Purkinje cell (primary cell): ENCODE measurements at places on chromosomes 6 and 20. TPM values are rescaled to one million over a fixed set of nuclear protein-coding genes. Genes with fewer than 3 reads are reported as not detected.

PAK5 gene
- polyA plus RNA-seq = 6.0 and 8.4 TPM in 2 replicates

POPDC3 gene
- 13.0 and 13.5 TPM in 2 replicates for polyA plus RNA-seq

DPPA5 gene
- polyA plus RNA-seq = not detected in 2 replicates

DEK gene
- polyA plus RNA-seq = 13.7 and 22.2 TPM in 2 replicates

TPBG gene
- polyA plus RNA-seq = 0.48 TPM in 1 of 2 replicates, not detected in the other

GCNT2 gene
- 4.0 and 6.8 TPM in 2 replicates for polyA plus RNA-seq

KIAA1755 gene
- 0.91 and 1.2 TPM in 2 replicates for polyA plus RNA-seq

EPHA7 gene
- polyA plus RNA-seq = 33.8 and 40.9 TPM in 2 replicates

TXLNB gene
- polyA plus RNA-seq = not detected in 2 replicates

SAMD10 gene
- 0.25 and 0.73 TPM in 2 replicates for polyA plus RNA-seq

VGLL2 gene
- polyA plus RNA-seq = not detected in 2 replicates

HTR1B gene
- not detected in 2 replicates for polyA plus RNA-seq

MYBL2 gene
- polyA plus RNA-seq = not detected in 2 replicates

DDX39B gene
- 76.0 and 88.5 TPM in 2 replicates for polyA plus RNA-seq
